ENCODE measurements at places on chromosomes 1 and 21. TPM values are rescaled to one million over a fixed set of nuclear protein-coding genes. Genes with fewer than 3 reads are reported as not detected.

PTPN22 gene
- not detected for total RNA-seq

IQCC gene
- total RNA-seq, result 1.5 TPM

TCHH gene
- not detected for total RNA-seq

AVPR1B gene
- total RNA-seq, result not detected

NHLH2 gene
- total RNA-seq, result not detected

NUDT17 gene
- total RNA-seq, result 4.9 TPM

OR14K1 gene
- not detected for total RNA-seq

DNA sequence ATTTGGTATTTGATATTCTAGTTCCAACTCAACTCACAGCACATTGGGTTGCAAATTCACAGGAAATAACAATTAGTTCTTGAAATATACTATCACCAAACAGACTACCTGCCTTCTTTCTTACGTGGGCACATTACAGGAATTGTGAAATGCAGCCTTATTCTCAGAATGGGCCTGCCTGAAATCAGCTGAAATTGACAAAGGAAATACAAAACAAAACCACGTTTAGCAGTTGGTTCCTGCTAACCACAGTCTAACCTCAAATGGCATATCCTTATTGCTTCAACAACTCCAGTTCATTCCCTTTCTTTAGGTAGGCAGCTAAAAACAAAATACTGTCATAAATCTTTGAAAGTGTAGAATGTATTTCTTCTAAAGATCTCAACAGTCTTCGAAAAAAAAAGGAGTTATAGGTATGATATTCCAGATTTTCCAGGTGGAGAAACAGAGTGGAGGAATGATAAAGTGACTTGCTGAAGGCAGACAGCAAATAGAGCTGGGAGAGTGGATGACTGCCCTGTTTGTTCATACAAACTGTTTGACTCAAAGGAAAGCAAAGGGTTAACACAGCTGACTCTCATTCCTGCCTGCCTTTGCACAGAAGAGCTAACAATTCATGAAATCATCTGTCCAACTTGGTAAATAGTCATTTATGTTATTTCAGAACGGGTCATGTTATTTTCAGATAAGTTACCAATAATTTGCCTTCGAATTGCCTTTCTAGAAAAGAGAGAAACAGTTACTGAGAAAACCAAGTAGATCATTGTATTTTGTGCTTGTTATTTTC is 1.6 kb upstream of the GREM2 start:
- no peaks in the 10 kb centered on the region for H3K36me3 ChIP-seq
- DNase-seq, result no peak
- H3K27ac ChIP-seq, result no peak overlapping the region

DNA sequence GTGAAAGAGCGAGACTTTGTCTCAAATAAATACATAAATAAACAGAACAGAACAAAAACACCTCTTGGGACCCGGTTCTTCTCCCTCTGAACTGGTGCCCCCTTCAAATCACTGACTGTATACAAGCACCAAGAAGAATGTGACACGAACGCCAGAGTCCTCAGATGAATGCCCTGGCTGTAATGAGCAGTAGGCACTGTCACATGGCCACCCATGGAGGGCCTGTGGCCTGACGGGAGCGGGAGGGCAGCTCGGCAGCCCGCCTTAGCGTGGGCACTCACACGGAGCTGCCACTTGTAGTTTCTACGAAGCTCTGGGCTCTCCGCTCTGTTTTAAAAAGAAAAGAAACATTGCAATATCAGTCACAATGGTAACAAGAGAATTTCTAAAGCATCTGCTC is 146.0 kb downstream of the PEX14 start:
- no peaks in the 10 kb centered on the region for H3K27me3 ChIP-seq
- peaks cover 2% of the 10 kb centered on the region for H3K4me1 ChIP-seq

GRCh38 chr1:36553591-36554322 is 71.0 kb upstream of the CSF3R start:
- H3K4me1 ChIP-seq, result no peaks in the 10 kb centered on the region
- no peaks in the 10 kb centered on the region for H3K36me3 ChIP-seq
- peak; percentile 83 for DNase-seq
- peaks cover 53% of the 10 kb centered on the region for H3K27me3 ChIP-seq

GRCh38 chr1:221981461-221981860 is 239.6 kb upstream of the DUSP10 start:
- no peaks in the 10 kb centered on the region for H3K4me1 ChIP-seq
- no peaks in the 10 kb centered on the region for H3K27me3 ChIP-seq
- no peak overlapping the region for H3K4me3 ChIP-seq
- DNase-seq, result no peak
- H3K36me3 ChIP-seq, result no peaks in the 10 kb centered on the region
- no peak overlapping the region for H3K27ac ChIP-seq

DNA sequence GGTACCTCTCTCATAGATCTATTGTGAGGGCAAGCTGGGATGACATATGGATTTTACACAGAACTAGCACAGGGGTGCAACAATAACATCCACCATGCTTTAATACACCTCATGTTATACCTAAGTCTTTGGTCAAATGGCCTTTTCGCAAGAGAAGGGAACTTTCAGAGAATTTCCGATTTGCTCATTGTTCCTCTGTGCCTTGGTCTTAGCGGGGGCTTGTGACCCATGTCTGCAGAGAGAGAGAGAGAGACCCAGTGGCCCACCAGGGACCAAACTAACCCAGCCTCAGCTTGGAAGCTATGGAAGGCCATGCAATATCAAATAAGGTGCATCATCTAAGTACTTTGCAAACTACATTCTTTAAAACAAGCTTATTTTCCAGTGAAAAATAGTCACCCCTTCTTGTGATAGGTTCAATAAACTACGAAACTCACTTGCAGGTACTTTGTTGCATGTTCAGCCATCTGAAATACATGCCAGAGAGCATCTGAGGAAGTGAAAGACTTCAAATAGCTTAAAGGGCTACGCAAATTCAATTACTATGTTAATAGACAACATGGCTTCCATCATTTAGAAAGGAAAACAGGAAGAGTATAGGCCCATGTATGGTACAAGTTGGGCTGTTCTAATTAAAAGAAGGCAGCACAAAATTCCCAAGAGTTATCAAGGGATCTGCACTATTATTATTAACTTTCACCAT is 100.7 kb downstream of the KCNN3 start:
- no peaks in the 10 kb centered on the region for H3K36me3 ChIP-seq
- H3K4me1 ChIP-seq, result peaks cover 4% of the 10 kb centered on the region

DNA sequence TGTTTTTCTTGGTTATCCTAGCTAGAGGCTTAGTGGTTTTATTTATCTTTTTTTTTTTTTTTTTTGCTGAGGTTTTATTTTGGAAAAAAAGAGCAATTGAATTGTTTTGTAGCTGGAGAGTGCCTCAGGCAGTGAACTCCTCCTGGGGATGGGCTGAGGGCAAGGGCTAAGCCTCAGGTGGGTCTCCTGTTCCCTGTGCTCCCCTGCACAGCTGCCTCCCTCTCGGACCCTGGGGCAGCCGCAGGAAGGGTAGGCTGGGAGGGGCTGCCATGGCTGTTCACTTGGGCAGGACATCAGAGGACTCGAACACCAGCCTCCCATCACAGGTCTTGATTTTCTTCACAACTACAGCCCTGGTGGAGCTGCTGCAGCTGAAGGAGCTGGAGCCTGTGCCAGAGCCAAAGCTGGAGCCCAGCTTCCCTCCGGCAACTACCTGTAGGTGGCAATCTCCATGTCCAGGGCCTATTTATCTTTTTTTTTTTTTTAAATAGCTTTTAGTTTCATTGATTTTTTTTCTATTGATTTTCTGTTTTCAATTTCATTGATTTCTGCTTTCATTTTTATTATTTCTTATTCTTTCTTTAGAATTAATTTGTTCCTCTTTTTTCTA is 28.9 kb downstream of the LEPR start:
- DNase-seq, result no peak
- H3K27me3 ChIP-seq, result no peaks in the 10 kb centered on the region
- H3K36me3 ChIP-seq, result no peaks in the 10 kb centered on the region
- no peak overlapping the region for H3K4me3 ChIP-seq
- no peak overlapping the region for H3K27ac ChIP-seq
- no peaks in the 10 kb centered on the region for H3K4me1 ChIP-seq

DNA sequence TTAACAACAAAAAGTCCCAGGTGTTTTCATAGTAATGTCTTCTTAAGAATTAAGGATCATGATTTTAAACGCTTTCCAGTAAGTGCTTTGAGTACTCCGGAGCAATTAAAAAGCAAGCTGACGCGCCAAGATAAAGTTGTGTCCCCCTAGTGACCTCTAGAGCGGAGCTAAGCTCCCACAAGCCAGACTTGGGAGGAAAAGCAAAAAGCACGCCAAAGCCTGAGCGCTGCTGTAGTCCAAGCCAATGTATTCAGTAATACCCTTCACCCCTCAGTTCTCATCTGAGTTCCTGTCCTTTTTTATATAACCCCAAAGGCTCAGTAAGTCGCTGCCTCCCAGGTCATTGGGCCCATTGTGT is 3.5 kb upstream of the SLC44A5 start:
- H3K36me3 ChIP-seq, result no peaks in the 10 kb centered on the region
- peaks cover 11% of the 10 kb centered on the region for H3K4me1 ChIP-seq
- H3K4me3 ChIP-seq, result no peak overlapping the region
- peaks cover 37% of the 10 kb centered on the region for H3K27me3 ChIP-seq
- DNase-seq, result peak; percentile 5

GRCh38 chr1:34742667-34743270 is 12.1 kb upstream of the GJB5 start:
- peak overlapping the region; percentile 69 for H3K27ac ChIP-seq
- peaks cover 10% of the 10 kb centered on the region for H3K4me1 ChIP-seq
- no peak overlapping the region for H3K4me3 ChIP-seq
- H3K36me3 ChIP-seq, result no peaks in the 10 kb centered on the region
- no peaks in the 10 kb centered on the region for H3K27me3 ChIP-seq
- DNase-seq, result peak; percentile 93

DNA sequence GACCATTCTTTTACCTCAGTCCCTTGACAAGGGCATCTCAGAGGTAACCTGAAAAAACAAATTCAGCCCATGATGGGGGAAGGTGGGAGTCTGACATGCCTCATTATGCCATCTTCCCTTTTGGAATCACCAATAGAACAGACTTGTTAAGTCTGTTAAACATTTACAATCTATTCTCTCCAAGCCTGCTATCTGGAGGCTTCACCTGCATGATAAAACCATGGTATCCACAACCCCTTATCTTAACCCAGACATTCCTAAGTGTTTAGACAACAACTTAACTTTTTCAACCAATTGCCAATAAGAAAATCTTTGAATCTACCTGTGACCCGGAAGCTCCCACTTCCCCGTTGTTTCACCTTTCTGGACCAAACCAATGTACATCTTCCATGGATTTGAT is 233.0 kb upstream of the CACYBP start:
- no peaks in the 10 kb centered on the region for H3K27me3 ChIP-seq
- no peak overlapping the region for H3K4me3 ChIP-seq
- peak overlapping the region; percentile 48 for H3K27ac ChIP-seq
- peak; percentile 18 for DNase-seq
- peaks cover 9% of the 10 kb centered on the region for H3K4me1 ChIP-seq

DNA sequence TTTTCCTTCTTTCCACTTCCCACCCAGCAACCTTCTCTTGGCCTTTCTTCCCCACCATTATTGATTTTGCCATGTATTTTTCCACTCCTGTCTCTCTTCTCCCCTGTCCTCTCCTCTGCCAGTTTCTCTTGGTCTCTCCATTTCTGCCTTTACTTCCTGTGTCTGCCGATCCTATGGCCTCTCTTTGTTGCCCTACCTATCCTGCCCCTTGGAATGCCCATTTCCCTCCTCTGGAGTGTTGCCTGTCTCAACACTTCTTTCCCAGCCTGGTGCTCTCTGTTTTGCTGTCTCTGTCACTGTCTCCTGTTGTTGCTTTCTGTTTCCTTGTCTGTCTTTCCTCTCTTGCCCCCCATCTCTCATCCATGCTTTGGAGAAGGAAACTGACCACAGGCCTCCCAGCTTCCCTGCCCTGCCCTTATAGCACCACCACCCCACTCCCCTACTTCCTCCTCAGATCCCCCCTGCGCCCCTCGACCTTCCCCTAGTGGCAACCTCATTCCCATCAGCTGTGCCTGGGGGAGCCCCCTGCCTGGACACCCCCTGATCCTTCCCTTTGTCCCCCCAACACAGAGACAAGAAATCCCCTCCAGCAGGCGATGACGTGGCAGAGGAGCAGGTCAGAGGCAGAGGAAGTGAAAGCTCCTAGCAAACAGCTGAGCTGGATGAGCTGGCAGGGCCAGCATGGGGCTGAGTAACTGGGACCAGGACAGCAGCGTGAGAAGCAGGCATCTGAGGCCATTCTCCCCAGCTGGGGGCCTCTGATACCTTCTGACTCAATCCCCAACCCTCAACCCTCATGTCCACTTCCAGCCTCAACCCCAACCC is 6.6 kb upstream of the ETV3L start:
- peak; percentile 44 for DNase-seq
- H3K27me3 ChIP-seq, result peaks cover 20% of the 10 kb centered on the region

DNA sequence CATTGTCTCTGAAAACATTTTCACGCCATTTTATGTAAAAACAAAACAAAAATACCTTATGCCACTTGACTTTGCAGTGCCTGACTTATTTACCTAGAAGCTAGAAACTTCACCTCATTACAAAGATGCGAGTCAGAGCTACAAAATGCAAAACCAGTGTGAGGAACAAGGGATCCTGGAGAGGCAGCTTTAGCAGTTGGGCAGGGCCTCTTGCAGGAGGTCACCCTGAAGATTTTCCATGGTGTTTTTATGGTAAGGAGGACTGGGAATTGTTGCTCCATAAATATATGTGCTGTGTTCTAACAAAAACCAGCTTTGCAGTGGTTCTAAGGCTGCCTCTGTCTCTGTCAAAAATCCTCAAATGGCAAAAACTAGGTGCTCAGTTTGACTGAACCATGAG is 36.4 kb upstream of the TARBP1 start:
- DNase-seq, result peak; percentile 44
- H3K4me3 ChIP-seq, result no peak overlapping the region
- H3K4me1 ChIP-seq, result peaks cover 4% of the 10 kb centered on the region
- H3K27me3 ChIP-seq, result no peaks in the 10 kb centered on the region
- peak overlapping the region; percentile 32 for H3K27ac ChIP-seq

DNA sequence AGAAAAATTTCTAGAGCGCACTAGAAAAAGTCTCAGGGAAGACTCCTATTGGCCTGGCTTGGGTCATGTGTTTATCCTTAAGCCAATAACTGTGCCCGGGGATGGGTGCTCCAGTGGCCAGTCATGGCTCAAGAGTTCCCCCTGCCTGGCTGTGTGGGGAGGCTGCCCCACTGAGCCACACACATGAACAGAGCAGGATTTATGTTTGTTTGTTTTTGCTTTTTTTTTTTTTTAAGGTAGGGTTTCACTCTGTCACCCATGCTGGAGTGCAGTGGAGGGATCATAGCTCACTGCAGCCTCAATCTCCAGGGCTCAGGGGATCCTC is 21.8 kb downstream of the EDN2 start:
- peaks cover 21% of the 10 kb centered on the region for H3K4me1 ChIP-seq
- no peak for DNase-seq
- no peak overlapping the region for H3K4me3 ChIP-seq
- H3K36me3 ChIP-seq, result no peaks in the 10 kb centered on the region
- H3K27ac ChIP-seq, result no peak overlapping the region

GRCh38 chr1:229047840-229048620 is 222.9 kb upstream of the RAB4A start:
- H3K27me3 ChIP-seq, result no peaks in the 10 kb centered on the region
- H3K4me1 ChIP-seq, result no peaks in the 10 kb centered on the region
- no peak for DNase-seq
- no peak overlapping the region for H3K4me3 ChIP-seq
- no peaks in the 10 kb centered on the region for H3K36me3 ChIP-seq

Data from hepatocyte (in vitro differentiated cells).